EH (cell line): ENCODE measurements at places on chromosomes 16 and 17.

DNA sequence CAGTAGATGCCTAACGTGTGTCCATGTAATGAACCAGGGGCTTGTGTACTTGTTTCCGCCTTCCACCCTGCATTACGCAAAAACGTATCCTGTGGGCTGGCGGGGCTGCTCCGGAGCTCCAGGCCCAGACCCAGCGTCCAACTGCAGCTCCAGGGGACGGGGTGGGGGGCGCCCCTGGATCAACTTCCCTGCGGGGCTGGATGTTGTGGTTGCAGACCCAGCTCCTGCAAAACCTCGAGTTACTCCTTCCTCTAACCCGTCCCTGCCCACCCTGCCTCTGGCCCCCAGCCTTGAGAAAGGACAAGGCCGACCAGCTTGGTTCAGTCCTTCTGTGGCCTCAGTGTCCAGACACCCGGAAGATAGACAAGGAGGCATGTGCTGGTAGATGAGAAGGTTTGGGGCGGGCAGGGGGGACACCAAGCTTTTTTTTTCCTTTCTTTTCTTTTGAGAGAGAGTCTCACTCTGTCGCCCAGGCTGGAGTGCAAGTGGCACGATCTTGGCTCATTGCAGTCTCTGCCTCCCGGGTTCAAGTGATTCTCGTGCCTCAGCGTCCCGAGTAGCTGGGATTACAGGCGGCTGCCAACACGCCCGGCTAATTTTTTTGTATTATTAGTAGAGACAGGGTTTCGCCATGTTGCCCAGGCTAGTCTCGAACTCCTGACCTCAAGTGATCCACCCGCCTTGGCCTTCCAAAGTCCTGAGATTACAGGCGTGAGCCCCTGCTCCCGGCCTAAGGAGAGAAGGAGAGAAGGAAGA lies 731 bp upstream of the EXOC7 start:
- no peak for DNase-seq

- peak; percentile 53 for DNase-seq
Observed at GRCh38 chr17:75691371-75691791, 24.2 kb downstream of the SAP30BP start.

GRCh38 chr17:4497101-4497824 lies 1.4 kb upstream of the SPNS2 start:
- DNase-seq, result peak; percentile 49

DNA sequence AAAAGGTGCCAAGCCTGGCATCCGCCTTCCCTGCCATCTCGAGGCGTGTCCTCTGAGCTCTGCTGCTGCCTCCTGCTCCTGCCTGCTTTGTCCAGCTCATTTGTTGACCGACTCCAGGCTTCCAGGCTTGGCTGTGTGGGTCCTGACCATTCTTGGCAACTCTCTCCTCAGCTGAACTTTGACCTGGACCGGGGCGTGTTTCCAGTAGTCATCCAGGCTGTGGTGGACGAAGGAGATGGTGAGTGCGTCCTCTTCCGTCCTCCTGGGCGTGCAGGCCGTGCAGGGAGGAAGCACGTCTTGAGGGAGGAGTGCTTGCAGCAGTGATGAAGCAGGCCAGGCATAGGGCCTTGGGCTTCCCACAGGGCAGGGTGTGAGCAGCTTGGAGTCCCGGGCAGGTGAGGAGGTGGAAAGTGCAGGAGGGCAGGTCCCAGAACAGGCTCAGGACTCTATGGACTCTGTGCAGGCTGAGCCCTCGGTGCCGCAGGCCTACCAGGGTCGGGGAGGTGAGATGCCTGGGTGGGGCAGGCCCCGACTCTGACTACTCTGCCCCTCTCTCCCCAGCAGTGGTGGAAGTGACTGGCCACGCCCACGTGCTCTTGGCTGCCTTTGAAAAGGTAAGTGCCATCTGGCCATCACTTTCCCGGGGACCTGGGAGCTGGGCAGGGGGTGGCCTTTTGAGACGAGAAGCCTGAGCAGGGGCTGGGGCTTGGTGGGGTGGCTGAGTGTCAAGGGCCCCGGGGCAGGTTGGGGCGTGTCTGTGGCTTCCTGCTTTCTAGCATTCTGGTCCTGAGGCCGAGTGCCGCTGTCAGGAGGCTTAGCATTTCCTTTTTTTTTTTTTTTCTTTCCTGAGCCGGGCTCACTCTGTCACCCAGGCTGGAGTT lies 28.6 kb upstream of the NUDT16L1 start:
- no peak for DNase-seq

- no peak for DNase-seq
Observed at GRCh38 chr17:17738901-17739300, 57.6 kb downstream of the RAI1 start.

DNA sequence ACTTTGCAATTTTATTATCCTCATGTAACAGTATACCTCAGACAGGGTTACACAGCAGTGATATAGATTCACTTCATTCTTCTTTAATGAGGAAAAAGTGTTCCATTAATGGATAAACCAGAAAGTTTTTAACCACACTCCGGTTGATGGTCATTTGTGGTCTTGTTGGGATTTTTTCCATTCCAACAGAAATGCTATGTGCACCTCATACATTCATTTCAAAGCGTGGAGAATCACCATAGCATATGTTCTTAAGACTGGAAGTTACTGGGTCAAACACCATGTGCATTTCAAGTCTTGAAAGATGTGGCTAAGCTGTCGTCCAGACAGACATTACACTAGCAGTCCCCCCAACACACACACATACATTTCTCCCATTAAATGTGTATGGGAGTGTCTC lies 245.8 kb upstream of the CDH5 start:
- DNase-seq, result peak; percentile 55

DNA sequence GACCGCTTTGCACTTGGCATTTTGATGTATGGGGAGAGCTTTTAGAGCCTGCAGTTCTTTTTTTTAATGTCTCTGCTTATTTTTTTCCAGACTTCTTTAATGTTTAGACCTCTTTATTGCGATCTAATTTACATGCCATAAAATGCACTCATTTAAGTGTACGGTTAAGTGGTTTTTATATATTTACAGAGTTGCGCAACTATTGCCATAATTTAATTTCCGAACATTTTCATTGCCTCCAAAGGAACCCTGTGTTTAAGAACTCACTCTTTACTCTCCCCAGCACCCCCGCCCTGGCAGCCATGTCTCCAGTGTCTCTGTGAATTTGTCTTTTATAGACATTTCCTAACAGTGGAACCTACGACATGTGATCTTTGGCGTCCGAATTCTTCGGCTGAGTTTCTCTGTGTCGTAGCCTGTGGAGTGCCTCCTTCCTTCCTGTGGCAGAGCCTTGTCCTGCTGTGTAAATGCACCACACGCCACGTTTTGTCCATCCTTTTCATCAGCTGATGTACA lies 24.0 kb downstream of the ZNF750 start:
- no peak for DNase-seq

GRCh38 chr17:49285716-49286115 lies 55.1 kb upstream of the PHOSPHO1 start:
- DNase-seq, result no peak

GRCh38 chr17:42682722-42683403 lies 532 bp downstream of the CNTNAP1 start:
- peak; percentile 61 for DNase-seq

GRCh38 chr16:12503191-12503590 lies 300.5 kb downstream of the CPPED1 start:
- no peak for DNase-seq

DNA sequence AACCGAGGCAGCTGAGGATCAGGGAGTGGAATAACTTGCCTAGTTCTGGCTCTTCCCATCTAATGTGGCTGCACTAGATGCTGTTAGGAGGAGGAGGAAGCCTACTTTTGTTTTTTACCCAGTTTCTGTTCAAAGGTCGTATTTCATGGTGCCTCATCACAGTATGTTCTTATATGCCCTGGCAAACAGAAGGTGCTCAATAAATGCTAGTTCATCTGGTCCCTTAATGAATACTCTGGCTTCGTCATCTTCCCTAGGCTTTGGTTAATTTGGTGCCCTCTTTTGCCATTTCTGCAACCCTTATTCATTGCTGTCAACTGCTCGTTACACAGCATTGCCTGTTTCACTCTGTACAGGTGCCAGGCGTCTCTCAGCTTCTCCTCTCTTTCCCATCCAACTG lies 151.7 kb downstream of the WWOX start:
- DNase-seq, result no peak

GRCh38 chr17:79976451-79976850 lies 59.2 kb downstream of the TBC1D16 start:
- no peak for DNase-seq

- DNase-seq, result peak; percentile 87
Observed at GRCh38 chr17:42681976-42682721, at the start of gene CNTNAP1. TSS of gene CNTNAP1 (plus strand) at chr17:42682531. CDS start at chr17:42682830, 299 bp downstream.

DNA sequence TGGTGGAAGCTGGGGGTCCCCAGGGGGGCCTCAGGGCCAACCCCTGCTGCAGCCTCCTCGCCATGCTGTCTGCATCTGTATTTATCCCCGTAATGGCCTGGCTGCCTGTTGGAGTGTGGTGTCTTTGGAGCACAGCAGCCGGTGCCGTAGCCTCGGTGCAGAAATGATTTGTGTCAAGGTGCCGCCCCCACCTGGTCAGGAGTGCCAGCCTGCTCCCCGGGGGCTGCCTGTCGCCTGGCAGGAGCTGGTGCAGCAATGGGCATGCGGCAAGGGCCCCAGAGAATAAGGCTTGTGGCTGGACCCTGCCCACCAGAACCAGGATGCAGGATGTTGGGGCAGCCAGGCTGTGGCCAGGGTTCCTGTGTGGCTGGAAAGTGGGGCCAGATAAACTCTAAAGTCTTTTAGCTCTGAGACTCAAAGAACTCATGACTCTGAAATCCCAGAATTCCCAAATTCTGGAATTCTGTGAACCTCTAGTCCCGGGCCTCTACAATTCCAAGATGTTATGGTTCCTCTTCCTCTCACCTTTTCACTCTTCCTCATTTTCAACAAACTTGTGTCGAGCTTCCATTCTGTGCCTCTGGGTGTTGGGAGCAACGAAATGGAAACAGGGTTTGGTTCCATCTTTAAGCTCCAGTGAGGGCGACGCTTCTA lies 5.9 kb downstream of the CPNE2 start:
- no peak for DNase-seq
